Activated CD4-positive, alpha-beta T cell treated with anti-CD3 and anti-CD28 coated beads, Interleukin-2, amount 10 ng/mL, durations not matched to agents 7 days and 5 days (primary cell): ENCODE measurements at places on chromosomes 12 and 14.

DNA sequence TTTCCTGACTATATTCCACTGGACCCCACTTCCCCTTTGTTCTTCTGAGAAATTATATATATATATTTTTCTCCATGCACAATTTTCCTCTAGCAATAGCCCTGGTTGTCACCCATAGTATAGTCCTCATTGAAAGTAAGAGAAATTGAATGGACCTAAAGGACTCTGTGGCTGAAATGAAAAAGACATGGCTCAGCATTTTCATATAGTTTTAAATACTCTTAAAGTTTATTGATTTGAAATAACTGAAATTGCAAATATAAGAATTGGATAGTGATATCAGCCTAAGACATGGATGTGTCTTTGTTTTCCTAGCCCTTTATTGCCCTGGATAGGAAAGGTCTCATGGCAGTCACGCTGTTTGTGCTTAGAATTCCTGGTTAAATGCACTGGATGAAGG lies 113.8 kb downstream of the ANO6 start:
- H3K4me1 ChIP-seq: peaks cover 6% of the 10 kb centered on the region
- no peak for DNase-seq
- no peak overlapping the region for H3K27ac ChIP-seq
- no peaks in the 10 kb centered on the region for H3K27me3 ChIP-seq

- no peak overlapping the region for H3K4me3 ChIP-seq
- no peaks in the 10 kb centered on the region for H3K27me3 ChIP-seq
- no peak for DNase-seq
- H3K36me3 ChIP-seq: peaks cover 19% of the 10 kb centered on the region
- no peak overlapping the region for H3K27ac ChIP-seq
Observed at GRCh38 chr12:70354787-70355186, 11.3 kb upstream of the KCNMB4 start.

DNA sequence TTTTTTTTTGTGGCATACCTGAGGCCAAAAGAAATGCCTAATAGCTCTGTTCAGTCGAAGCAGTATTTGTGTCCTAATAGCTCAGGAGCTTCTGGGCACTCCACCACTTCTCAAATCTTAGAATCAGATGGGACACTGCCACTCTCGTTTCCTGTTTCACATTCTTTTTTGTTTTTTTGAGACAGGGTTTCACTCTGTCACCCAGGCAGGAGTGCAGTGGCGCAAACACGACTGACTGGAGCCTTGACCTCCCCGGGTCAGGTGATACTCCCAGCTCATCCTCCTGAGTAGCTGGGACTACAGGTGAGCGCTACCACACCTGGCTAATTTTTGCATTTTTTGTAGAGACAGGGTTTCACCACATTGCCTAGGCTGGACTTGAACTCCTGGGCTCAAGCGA lies 52.7 kb downstream of the SPPL3 start:
- no peak overlapping the region for H3K4me3 ChIP-seq
- no peak overlapping the region for H3K27ac ChIP-seq

DNA sequence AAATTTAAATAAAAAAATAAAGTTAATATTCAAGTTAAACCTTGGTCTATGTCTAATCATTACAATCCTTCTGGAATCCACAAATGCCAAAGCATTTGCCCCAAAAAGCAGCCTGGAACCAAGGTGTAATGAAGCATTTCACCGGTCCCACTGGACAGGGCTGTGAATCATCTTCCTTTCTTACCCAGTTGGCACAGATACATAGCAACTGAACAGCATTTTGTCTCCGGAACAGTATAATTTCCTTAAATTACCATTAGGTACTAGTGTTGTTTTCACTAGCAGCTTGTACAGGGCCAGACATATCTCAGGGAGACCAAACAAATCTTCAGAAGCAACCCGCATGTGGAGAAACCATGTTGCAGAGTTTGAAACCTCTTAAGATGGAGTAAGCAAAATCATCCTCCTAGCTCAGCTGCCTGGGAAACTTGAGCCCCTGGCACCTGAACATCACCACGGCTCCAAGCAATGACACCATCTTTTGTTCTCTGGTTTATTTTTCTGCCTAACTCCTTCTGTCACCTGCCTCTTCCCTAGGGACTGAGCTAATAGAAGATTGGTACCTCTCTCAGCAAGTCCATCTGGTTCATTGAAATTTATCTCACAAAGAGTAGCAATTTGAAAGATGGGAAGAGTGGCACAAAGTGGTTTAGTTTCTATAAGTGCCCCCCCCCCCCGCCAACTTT lies 17.9 kb upstream of the MDM1 start:
- peaks cover 16% of the 10 kb centered on the region for H3K4me1 ChIP-seq
- DNase-seq: no peak

DNA sequence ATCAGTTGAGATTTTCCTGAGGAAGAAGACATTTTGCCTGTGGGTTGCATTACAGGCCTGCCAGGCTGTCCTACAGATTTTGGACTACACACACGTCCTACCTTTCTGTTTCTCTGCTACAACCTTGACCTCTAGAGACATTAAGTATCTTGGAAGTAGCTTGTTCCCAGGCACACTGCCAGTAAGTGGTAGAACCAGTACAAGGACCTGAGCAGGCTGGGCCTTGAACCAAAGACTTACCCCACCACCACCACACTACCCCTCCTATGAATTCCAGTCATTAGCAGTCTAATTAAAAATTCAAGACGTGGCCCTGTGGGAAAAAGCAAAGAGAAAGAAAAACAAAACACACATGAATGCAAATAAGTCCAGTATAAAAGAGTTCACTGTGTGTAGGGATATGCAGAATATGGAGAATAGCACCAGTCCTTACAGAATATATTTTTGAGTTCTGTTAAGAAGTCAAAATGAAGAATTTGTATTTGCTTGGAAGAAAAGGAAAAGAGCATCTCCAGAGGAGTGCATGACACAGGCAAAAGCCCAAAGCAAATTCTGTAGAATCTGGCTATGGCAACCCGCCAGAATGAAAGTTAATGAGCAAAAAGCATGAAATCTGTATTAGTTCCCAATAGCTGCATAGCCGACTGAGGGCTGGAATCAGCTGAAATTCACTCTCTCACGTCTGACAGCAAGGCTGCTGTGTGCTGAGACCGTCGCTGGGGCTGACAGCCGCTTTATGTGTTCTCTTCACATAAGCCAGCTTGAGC lies 74.3 kb upstream of the ST8SIA1 start:
- H3K27ac ChIP-seq: peak overlapping the region; percentile 77
- H3K4me1 ChIP-seq: peaks cover 11% of the 10 kb centered on the region
- peak overlapping the region; percentile 7 for H3K4me3 ChIP-seq
- H3K36me3 ChIP-seq: no peaks in the 10 kb centered on the region
- no peak for DNase-seq

DNA sequence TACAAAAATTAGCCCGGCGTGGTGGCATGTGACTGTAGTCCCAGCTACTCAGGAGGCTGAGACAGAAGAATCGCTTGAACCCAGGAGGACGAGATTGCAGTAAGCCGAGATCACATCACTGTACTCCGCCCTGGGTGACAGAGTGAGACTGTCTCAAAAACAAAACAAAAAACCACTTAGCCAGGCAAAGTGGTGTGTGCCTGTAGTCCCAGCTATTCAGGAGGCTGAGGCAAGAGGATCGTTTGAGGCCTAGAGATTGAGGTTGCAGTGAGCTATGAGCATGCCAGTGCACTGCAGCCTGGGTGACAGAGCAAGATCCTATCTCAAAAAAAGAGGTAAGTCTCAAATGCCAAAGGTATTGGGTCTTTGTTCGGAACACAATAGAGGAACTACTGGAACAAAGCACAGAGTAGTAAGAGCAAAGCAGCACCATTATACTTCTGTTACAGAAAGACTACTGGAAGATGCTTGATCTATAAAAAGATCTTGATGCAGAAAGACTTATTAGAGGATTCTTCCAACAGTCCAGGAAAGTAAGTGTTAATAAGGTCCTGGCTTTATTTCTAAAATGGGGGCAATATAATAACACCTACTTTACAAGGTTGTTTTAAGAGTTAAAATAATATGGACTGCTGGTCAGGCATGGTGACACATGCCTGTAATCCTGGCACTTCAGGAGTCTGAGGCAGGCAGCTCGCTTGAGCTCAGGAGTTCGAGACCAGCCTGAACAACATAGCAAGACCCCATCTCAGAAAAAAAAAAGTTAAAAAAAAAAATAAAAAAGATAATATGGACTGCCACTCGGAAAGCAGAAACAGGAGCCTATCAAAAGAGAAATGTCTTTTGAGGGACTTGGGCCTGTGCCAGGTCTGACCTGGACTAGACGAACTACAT lies 29.9 kb downstream of the BTBD7 start:
- H3K4me1 ChIP-seq: peaks cover 2% of the 10 kb centered on the region
- H3K27me3 ChIP-seq: no peaks in the 10 kb centered on the region
- no peak overlapping the region for H3K4me3 ChIP-seq
- no peak for DNase-seq
- no peaks in the 10 kb centered on the region for H3K36me3 ChIP-seq
- H3K27ac ChIP-seq: no peak overlapping the region

DNA sequence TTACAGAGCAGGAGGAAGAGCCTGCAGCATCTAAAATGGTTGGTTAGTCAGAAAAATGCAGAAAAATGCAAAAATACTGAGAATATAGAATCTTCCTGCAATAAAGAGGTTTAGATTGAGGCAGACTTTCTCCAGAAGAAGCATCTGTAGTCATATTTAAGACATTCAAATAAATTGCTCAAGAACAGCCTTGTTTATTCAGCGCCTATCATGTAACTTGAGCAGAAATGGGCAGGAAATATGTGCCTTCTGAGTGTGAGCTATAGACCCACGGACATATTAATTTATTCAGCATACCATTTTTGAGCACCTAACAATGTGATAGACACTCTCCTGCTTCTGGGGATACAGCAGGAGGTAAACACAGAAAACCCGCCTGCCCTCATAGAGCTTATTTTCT lies 102.0 kb upstream of the HIF1A start:
- no peak overlapping the region for H3K4me3 ChIP-seq
- no peak for DNase-seq
- H3K4me1 ChIP-seq: peaks cover 65% of the 10 kb centered on the region
- H3K27me3 ChIP-seq: peaks cover 2% of the 10 kb centered on the region
- H3K27ac ChIP-seq: no peak overlapping the region

DNA sequence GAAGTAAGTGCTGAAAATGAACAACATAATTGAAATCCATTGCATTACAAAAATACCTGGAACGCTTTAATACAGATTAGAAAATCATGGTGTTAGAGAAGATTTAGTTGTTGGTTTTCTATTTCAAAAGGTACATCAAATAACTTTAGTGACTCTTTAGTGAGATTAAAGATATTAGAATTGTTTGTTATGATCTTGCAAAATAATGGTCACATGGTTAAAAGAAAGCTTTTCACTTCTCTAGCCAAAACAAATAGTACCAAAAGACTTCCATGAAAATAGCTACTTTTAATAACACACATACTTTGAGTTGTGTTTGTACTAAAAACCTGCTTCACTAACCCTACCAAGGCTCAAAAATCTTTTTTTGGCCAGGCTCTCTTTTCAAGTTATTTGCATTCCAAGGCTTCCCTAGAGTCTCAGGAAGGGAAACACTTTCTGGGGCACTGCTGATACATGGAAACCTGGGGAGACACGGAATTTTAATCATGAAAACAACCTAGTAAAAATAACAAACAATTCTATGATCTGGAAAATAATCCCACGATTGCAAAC lies at the start of gene SLCO1A2:
Gene SLCO1A2 (minus strand): TSS at position 147 of the 555 bp plus-strand sequence. CDS start 270 bp downstream, outside the sequence.
- H3K4me3 ChIP-seq: no peak within 1 kb of the TSS
- H3K36me3 ChIP-seq: no peaks in the 10 kb centered on the region
- H3K27ac ChIP-seq: no peak within 1 kb of the TSS
- peaks cover 6% of the 10 kb centered on the region for H3K27me3 ChIP-seq

- peaks cover 10% of the 10 kb centered on the region for H3K27me3 ChIP-seq
- H3K4me1 ChIP-seq: peaks cover 28% of the 10 kb centered on the region
- DNase-seq: no peak
- H3K36me3 ChIP-seq: peaks cover 6% of the 10 kb centered on the region
Observed at GRCh38 chr14:92760524-92760805, 12.0 kb upstream of the LGMN start.
